Activated naive CD4-positive, alpha-beta T cell treated with anti-CD3 and anti-CD28 coated beads, Interleukin-2, amount 50 U/mL, for 16 hours (primary cell): ENCODE measurements at places on chromosomes 11 and 22.

- DNase-seq, result no peak
Observed at GRCh38 chr11:115364896-115365295, 139.3 kb downstream of the CADM1 start.

DNA sequence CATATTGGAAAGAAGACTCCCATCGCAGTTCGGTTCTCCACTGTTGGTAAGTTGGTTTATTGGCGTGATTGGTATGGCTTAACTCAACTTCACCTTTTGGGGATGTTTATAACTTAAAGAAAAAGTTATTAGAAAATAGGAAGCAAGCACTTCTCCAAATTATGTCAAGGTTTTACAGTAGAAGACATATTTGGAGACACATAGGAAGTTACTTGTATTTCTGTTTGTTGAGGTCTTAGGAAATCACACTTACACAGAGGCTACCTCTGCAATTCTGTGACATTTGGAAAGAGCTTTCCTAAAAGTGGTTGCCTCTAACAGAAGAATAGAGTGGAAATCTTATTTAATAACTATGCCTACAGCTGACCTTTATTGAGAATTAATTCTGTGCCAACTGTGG is 12.3 kb downstream of the CAT start:
- no peak for DNase-seq

DNA sequence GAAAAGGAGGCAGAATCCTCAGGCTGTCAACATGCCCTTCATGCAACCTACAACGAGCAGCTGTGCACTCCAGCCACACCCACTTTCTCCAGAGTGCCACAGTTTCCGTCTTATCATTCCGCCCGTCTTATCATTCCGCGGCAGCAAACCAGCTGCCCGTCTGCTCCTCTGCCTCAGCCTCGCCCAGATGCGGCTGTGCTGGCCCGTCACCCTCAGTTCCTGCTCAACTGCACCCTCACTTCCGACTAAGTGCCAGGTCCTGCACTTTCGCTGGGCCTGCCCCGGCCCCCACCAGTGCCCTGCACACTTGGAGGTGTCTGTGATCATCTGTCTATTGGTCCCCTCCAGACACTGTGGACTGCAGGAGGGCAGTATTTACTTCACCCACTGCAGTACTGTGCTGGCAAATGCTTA is 43.7 kb downstream of the MICAL3 start:
- DNase-seq, result peak; percentile 28

GRCh38 chr11:111414936-111415335 is 35.9 kb upstream of the POU2AF1 start:
- no peak for DNase-seq

DNA sequence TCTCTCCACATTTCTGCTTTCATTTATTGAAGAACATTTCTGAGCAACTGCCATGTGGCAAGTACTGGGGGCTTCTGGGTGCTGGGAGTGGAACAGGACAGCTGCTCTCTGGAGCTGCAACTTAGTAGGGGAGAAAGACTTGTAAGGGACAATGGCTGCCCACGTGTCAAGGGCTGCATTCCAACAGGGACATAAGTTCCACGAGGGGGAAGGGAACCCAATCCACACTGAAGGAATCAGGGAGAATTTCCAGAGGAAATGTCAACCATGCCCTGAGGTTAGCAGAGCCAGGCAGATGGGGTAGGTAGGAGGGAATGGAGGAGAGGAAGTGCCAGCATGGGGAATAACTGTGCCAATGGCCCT is 1.7 kb downstream of the MAPK8IP2 start:
- DNase-seq, result no peak

GRCh38 chr22:32518848-32519247 is 44.2 kb downstream of the FBXO7 start:
- no peak for DNase-seq

GRCh38 chr22:38080850-38081635 is 2.9 kb downstream of the SLC16A8 start:
- no peak for DNase-seq

GRCh38 chr11:73163638-73164174 is 21.6 kb upstream of the FCHSD2 start:
- no peak for DNase-seq

- peak; percentile 51 for DNase-seq
Observed at GRCh38 chr11:111454561-111455192, 57.5 kb downstream of the BTG4 start.

DNA sequence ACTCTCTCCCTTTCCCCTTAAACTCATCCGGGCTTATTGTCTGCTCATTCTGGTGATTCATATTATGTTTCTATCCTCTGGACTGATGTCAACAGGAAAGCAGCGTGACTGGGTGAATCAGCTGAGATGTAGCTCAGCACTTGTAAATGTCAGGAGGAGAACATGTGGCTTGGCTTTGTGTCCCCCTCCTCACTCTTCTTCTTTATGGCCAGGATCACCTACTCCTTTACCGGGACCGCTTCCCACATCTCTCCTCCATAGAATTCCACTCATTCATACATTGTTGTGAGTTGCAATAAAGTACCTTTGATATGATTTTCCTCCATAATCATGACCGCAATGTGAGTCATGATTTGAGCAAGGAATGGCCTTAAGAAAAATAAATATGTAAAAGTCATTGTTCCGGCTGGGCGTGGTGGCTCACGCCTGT is 15.8 kb upstream of the SYN3 start:
- DNase-seq, result no peak

DNA sequence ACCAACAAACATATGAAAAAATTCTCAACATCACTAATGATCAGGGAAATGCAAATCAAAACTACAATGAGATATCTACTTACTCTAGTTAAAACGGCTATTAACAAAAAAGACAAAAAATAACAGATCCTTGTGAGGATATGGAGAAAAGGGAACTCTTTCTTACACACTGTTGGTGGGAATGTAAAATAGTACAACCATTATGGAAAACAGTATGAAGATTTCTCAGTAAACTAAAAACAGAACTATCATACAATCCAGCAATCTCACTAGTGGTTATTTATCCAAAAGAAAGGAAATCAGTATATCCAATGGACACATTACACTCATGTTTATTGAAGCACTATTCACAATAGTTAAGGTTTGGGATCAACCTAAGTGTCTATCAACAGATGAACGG is 3.9 kb downstream of the HBE1 start:
- no peak for DNase-seq

- DNase-seq, result no peak
Observed at GRCh38 chr11:73087730-73088129, 54.4 kb downstream of the FCHSD2 start.

- DNase-seq, result no peak
Observed at GRCh38 chr11:57815476-57815875, 53.9 kb downstream of the CTNND1 start.

GRCh38 chr11:26993965-26994457 is at the start of gene FIBIN:
Gene FIBIN (plus strand): TSS chr11:26994112. CDS start chr11:26994527, 415 bp downstream.
- no peak for DNase-seq

DNA sequence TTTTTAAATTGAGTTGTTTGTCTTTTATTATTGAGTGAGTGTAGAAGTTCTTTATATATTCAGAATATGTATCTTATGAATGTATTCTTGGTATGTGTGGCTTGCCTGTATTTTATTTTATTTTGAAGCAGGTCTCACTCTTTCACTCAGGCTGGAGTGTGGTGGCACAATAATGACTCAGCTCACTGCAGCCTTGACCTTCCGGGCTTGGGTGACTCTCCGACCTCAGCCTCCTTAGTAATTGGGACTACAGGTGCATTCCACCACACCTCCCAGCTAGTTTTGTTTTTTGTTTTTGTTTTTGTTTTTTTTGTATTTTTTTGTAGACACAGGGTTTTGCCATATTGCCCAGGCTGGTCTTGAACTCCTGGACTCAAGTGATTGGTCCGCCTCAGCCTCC is 24.5 kb upstream of the MPPED2 start:
- DNase-seq, result no peak

DNA sequence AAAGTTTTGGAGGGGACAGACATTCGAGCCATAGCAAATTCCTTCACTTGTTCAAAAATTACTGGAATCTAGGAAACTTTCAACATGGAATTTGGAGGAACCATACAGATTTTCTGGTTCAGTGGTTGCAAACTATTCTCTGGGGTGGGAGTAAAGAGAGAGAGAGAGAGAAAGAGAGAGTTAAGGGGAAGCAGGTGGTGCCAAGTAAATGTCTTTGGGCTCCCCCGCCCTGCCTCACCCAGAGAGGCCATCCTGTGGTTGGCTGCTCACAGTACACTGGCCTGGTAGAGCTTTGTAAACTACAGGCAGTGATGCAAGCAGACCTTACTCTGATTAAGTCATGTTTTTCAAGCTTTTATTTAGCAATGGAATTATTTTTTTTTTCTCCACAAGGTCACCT is 82.6 kb downstream of the ADAMTS15 start:
- DNase-seq, result no peak

- DNase-seq, result no peak
Observed at GRCh38 chr11:32615422-32615821, 31.8 kb downstream of the EIF3M start.

- DNase-seq, result no peak
Observed at GRCh38 chr11:125233116-125233515, 68.6 kb downstream of the PKNOX2 start.

DNA sequence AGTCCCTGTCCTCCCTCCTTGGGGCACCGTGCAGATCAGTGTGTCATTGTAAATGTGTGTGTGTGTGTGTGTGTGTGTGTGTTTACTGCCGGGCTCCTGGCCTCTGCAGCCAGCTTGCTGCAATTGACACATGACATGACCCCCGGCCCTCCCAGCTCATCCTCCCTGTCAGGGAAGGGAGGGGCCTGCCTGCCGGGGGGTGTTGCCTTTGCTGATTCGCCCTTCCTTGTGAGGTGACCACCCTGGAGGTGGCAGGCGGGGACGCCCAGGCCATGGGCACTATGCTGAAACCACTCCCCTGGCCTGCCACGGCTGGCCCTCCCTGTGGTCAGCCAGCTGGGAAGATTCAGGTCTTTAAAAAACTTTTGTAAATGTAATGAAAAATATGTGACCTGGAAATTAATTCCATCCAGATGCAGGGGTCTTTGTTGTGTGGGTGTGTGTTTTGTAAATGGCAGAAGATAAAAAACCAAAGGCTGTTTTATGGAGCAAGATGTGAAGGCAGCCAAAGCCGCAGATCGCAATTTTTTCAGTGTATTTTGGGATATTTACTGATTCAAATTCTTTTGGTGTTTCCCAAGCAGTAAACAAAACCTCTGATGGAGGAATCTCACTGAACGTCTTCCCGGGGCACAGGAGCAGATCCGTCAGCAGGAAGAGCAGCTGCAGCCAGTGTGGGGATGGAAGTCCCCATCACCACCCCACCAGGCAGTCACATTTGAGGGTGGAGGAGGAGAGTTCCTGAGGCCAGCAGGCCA is 23.2 kb downstream of the SHISAL1 start:
- DNase-seq, result no peak

- DNase-seq, result no peak
Observed at GRCh38 chr11:86773513-86774252, 26.7 kb upstream of the PRSS23 start.

DNA sequence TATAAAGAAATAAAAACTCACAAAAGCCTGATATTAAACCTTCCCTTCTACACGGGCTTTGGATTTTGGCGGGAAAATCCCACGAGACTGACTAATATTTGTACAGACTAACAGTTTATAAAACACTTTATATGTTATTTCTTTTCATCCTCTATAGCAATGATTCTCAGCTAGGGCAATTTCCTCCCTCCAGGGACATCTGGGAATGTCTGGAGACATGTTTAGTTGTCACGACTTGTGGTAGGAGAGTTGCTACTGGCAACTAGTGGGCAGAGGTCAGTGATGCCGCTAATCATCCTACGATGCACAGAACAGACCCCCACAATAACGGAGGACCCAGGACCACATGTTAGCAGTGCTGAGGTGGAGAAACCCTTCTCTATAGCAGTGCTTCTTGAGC is 304.8 kb upstream of the PITPNB start:
- no peak for DNase-seq

GRCh38 chr11:3797329-3798090 is at the start of gene NUP98:
Gene NUP98 (minus strand): TSS chr11:3797554. CDS start chr11:3782117, 15,437 bp downstream.
- DNase-seq, result peak; percentile 100

GRCh38 chr11:123885570-123885969 is at the start of gene TMEM225:
Gene TMEM225 (minus strand): TSS chr11:123885670. CDS start chr11:123885425, 245 bp downstream.
- DNase-seq, result no peak

GRCh38 chr11:56271092-56271491 is 2.9 kb upstream of the OR5T1 start:
- DNase-seq, result no peak

GRCh38 chr11:71962428-71963038 is 33.7 kb downstream of the RNF121 start:
- DNase-seq, result no peak

DNA sequence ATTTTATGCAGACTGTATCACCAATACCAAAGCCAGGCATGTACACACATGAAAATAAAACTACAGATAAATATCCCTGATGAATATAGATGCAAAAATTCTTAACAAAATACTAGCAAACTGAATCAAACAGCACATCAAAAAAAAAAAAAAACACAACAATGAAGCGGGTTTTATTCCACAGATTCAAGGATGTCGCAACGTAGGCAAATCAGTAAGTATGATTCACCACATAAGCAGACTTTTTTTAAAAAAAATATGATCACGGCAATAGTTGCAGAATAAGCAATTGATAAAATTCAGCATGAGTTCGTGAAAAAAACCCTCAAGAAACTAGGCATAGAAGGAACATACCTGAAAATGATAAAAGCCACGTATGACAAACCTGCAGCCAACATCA is 21.3 kb downstream of the OR51F1 start:
- DNase-seq, result no peak

GRCh38 chr11:116207421-116208141 is 565.2 kb downstream of the BUD13 start:
- DNase-seq, result no peak

DNA sequence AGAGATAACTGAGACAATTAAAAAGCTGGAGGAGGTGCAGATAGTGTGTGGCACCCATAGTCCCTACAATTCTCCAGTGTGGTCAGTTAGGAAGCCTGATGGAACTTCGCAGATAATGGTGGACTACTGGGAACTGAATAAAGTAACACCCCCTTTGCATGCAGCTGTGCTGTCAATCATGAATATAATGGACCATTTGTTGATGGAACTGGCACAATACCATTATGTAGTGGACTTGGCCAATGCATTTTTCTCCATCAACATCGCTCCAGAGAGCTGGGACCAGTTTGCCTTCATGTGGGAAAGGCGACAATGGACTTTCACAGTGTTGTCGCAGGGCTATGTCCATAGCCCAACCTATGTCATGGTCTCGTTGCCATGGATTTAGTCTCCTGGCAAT is 324.2 kb downstream of the TMEM135 start:
- DNase-seq, result no peak

DNA sequence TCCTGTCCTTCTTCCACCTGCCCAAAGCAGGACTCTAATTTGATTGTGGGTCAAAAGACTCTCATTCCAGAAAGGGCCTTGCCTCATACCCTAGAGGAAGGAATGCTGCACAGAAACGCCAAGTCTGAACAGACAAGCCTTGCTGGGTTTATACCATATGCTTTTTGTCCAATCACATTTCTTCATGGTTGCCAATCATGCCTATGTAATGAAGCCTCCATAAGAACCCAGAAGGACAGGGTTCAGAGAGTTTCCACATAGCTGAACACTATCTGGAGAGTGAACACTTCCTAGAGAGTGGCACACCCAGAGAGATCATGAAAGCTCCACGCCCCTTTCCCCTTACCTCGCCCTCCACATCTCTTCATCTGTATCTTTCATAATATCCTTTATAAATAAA is 4.8 kb upstream of the SAA2 start:
- DNase-seq, result no peak
